Choroid plexus epithelial cell (primary cell): ENCODE measurements at places on chromosomes 16 and 17.

GRCh38 chr17:4332296-4332970, 34.0 kb downstream of the UBE2G1 start:
- DNase-seq, result no peak

GRCh38 chr17:69712801-69713311, 298.4 kb downstream of the MAP2K6 start:
- no peak for DNase-seq

DNA sequence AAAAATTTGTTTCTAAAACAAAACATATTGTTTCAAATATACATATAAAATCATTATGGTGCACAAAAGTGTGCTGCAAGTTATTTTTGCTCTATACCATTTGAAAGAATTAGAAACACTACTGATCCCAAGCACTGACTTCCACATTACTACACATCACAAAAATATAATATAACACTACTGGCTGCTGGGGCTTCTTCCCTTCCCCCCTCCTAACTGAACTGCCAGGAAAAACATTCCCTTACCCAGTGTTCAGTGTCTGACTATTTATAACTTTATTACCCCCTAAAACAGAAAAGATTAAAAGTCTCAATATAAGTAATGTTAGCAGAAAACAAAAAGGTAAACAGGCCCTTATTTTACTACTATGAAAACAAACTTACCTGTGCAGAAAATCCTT, 36.9 kb downstream of the GPATCH8 start:
- DNase-seq, result no peak

DNA sequence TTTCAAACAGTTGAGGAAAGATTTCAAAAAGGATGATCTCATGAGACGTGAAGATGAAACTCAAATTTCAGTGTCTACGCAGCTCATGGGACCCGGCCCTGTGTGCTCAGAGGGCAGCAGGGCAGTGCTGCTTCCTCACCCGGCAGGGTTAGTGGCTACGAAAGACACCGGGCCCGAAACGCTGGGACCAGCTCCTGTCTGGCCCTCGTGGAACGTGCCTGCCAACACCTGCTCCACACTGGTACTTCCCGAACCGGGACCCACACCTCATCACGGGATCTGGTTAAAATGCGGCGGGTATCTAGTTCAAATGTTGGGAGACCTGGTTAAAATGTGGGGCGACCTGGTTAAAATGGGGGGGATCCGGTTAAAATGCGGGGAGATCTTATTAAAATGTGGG, 18.7 kb downstream of the DNASE1 start:
- no peak for DNase-seq

- DNase-seq, result no peak
Observed at GRCh38 chr16:11402745-11403533, 57.7 kb downstream of the RMI2 start.

DNA sequence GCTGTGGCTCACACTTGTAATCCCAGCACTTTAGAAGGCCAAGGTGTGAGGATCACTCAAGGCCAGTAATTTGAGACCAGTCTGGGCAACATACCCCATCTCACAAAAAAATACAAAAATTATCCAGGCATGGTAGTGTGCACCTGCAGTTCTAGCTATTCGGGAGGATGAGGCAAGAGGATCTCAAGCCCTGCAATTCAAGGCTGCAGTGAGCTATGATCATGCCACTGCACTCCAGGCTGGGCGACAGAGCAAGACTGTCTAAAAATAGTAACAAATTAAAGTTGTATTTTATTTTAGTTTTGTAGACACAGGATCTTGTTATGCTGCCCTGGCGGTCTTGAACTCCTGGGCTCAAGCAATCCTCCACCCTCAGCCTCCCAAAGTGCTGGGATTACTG, 18.2 kb downstream of the USP31 start:
- DNase-seq, result no peak
